Naive thymus-derived CD8-positive, alpha-beta T cell (primary cell): ENCODE measurements at places on chromosomes 11 and 22.
A peak's percentile ranks its signal among the peaks of the same experiment; 100 is the strongest.

- no peak for DNase-seq
Measured at GRCh38 chr11:64144587-64145472, 21.1 kb downstream of the MACROD1 start.

DNA sequence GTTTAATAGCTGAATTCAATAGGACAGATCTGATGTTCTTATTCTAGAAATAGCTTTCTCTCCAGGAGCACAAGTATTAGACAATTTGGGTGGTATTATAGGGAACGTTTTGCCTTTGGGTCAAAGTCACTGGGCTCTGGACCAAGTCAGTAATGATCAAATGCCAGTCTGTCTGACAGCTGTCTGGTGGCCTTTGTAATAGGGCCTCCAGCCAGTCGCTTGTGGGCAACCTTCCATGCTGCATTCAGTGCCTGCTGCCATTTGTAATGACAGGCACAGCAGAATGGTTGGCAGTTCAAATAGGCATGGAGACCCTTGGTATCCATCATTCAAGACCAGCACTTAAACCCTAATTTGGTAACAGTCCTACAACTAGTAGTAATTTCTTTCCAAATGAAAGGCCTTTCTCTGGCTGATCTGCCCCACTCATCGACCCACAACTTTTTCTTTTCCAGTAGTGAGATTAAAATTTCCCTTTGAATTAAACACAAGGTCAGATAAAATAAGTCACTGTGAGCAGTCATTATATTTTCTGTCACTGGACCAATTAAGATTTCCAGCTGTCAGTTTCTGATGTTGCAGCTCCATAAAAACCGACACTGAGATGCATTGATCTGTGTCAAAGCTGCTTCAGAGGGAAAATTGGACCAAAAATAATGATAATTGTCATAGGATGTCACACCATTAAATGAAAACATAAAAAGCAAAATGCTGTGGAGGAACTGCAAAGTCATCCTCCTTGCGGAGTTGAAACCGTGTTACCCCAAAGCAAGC is 1038.1 kb downstream of the LRRC4C start:
- DNase-seq = no peak

- DNase-seq = no peak
Measured at GRCh38 chr11:19792510-19792909, 79.9 kb downstream of the NAV2 start.

DNA sequence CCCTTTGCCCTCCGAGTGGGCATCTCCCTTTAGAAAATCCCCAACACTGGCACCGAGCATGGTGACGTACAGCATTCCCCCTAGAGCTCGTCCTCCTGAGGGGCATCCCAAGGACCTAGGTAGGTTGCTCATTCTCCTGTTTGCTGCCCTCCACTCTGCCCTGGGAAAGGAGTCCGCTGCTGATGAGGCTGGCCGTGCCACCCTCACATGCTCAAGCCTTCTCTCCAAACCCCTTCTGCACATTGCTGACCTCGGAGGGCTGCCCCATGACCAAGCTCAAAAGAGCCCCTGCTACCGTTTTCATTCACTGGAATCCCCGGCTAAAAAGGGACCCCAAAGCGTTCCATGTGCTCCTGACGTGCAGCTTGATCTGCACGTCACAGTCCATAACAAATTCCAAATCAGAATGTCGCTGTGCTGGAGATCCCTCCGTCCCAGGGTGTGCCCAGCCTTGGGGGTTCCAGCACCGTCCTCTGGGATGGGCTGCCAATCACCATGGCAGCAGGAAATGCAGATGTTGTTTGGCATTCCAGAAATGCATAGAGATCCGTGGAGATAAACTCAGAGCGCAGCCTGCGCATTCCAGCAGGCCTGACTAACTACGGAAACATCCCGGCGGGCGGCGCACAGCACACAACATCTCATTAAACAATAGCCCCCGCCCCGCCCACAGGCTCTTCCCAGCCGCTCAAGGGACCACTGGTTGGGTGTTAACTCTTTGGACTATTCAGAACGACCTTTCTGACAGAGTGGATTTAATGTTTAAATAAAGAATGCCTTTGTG is 26.3 kb upstream of the GNB1L start:
- DNase-seq = no peak

- no peak for DNase-seq
Measured at GRCh38 chr11:15141381-15141780, 26.7 kb downstream of the INSC start.

DNA sequence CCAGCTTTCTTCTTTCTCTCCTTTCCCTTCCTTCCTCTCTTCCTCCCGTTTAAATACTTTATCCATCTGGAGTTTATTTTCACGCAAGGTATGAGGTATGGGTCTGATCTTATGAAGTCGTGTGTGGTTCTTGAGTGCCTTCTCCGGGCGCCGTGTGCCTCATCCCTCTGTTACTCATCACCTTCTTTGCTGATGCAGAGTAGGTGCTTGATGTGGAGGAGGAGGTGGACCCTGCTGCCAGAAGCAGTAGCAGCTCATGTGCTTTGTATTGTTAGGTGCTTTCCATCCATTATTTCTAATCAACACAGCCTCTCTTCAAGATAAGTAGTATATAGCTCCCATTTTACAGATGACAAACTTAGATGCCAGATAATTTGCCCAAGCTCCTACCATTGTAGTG is 47.0 kb downstream of the TNRC6B start:
- peak; percentile 66 for DNase-seq

- no peak for DNase-seq
Measured at GRCh38 chr11:117620659-117621058, 176.4 kb downstream of the DSCAML1 start.

GRCh38 chr11:12827929-12828812 is 153.9 kb downstream of the TEAD1 start:
- DNase-seq = no peak

DNA sequence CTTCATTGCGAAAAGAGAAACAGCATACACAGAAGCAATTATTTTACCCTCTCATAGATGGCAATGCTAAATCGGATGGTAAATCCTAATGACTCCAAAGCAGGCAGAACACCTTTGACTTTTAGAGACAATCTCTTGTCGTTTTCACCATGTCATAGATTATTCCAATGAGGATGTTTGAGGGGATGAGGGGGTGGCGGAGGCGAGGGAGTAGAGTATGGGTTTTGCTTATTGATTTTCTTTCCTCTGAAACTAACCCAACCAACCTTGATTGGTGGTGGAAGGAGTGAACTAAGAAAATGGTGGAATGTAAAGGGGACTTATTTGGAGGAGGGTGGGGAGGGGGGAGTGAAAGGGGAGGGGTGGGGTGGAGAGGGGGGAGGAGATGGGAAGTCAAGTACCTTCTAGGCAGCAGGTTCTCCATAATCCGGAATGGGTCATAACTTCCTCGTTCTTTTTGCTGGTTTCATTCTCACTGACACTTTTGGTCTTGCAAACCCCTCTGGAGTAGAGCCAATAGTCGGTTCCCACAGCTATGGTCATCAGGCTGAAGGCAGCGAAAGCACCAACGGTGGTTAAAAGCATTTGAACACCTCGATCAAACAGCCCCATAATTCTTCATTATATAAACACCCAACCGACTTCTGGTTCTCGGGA is 1.5 kb downstream of the CACNG2 start:
- no peak for DNase-seq

DNA sequence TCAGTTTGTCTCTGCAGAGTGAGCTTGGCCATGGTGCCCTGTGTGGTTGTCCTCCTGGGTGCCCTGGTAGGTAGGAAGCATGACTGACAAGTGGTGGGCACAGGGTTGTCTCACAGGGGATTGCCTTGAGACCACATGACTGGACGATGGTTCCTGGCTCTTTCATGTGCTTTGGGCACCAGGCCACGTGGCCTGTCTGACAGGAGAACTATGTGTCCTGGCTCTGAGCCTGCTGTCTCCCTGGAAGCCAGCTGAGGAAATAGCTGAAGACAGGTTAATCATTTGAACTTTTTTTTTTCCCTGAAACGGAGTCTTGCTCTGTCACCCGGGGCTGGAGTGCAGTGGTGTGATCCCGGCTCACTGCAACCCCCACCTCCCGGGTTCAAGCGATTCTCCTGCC is 93.2 kb downstream of the LDLRAD3 start:
- DNase-seq = no peak

DNA sequence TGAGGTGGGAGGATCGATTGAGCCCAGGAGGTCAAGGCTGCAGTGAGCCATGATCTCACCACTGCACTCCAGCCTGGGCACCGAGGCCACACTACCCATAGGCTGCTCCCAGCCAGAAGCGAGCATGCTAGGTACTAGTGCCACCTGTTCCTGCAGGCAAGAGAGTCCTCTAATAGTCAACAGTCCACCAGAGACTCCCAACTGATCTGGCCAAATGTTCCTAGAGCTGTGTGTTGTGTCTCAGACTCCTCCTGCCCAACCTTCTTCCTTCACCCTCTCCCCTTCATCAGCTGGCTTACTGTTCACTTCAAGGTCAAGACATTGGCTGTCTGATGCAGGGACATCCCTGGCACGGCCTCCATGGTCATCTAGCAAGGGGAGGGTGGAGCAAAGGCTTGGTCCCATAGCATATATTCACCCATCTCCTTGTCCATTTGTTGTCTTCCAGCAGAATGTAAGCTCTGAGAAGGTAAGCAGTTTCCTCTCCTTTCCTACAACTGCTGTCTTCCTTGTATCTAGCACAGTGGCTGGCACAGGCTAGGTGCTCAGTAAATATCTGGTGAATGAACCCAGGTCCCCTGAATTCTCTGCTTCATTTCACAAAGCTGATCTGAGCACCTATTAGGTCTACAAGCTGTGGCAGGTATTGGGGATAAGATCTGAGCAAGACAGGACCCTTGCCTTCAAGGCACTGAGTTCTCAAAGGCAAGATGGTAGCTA is 126.2 kb upstream of the SERPIND1 start:
- no peak for DNase-seq

DNA sequence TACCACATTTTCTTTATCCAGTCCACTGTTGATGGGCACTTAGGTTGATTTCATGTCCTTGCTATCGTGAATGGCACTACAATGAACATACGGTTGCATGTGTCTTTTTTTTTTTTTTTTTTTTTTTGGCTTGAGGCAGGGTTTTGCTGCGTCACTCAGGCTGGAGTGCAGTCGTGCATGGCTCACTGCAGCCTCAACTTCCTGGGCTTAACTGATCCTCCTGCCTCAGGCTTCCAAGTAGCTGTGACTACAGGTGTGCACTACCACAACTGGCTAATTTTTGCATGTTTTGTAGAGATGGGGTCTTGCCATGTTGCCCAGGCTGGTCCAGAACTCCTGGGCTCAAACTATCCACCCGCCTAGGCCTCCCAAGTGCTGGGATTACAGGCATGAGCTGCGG is 1.5 kb upstream of the CCDC90B start:
- DNase-seq = no peak

GRCh38 chr22:31728857-31729256 is 21.1 kb downstream of the PRR14L start:
- no peak for DNase-seq

DNA sequence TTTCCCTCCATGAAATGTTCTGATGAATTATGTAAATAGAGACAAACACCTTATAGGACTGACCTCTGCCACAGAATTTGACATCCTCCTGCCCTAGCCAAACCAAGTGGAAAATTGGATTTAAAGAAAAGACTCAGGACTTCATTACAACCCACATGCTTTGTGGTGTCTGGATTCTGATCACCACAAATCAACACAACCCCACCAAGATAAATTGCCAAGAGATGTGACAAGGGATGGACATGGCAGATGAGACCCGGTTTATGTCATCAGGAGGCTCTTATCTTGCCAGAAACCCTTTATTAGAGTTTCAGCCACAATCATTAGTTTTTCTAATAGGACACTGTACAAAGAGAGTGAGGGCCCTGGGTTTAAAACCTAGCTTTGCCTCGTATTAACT is 57.9 kb upstream of the SLC6A5 start:
- no peak for DNase-seq

DNA sequence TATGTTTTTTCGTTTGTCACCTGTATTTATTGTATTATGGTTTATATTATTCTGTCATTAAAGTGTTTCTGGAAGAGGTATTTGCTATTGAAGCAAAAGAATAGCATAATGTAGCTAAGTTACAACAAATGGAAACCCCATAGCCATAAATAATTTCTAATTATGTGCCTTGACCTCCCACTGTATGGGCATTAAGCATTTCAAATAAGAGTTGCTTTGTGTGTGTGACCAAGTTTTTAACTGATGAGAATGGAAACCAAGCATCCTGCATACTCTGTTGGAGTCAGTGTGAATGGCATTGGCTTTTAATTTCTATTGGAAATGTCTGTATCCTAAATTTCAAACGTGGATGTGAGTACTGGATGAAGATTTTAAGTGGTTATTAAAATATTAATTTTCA is 61.9 kb upstream of the MYO18B start:
- no peak for DNase-seq

- no peak for DNase-seq
Measured at GRCh38 chr11:78822931-78823423, 248.3 kb upstream of the NARS2 start.

- no peak for DNase-seq
Measured at GRCh38 chr22:50301581-50301991, 5.9 kb downstream of the PLXNB2 start.

DNA sequence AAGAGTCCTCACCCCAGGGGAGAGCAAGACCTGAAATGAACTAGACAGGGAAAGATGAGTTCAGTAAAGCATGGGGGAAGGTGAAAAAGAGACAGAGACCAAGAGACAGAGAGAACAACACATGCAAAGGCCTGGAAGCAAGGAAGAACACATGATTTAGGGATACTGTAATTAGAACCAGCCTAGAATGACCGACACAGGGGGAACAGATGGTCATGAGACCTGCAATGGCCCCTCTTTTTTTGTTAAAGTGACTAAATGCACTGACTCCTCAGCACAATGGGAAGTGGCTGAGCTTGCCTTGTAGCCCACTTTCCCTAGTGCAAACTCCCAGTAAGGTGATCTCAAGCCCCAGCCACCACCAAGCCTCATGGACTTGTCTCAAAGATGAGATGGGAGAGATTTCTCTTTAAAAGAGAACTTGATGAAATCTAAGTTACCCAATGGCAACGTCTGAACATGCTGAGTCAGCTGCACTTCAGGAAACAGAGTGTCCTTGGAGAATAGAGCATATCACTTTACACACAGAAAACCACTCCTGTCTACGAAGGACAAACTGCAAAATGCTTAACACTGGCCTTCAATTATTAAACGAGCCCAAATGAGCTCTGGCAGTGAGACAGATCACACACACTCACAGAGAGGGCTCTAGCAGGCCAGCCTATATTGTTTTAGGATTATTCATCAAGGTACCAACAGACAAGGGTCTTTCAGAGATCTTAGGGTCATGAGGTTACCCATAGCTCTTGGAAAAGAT is 91.0 kb downstream of the SERGEF start:
- DNase-seq = no peak

DNA sequence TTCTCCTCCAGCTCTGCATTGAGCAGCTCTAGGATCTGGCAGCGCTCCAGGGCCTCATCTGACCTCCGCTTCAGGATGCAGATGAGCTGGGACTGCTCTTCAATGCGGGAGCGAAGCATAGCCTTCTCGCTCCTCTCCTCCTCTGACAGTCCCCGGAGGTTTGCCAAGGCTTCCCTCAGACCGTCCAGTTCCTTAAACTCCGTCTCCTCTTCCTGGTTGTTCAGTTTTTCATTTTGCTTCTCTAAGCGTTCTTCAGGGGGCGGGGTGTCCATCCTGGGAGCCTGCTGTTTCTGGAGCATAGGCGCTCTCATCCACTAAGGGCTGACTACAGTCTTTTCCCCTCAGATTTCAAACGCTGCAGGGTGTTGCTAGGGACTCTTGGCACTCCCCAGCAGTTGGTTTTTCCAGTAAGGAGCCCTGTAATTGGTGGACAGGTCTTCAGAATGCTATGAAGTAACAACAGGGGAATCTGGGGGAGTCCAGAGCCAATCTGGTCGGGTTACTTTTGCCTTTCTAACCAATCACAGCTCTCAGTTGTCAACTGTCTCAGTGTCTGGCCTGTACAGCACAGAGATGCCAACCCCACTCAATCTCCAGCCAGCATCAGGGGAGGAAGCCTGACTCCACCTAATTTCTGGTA is at the start of gene CCDC89:
CCDC89 (minus strand) TSS at position 376 of the 640 bp plus-strand sequence; CDS start at position 311, 65 bp downstream.
- no peak for DNase-seq

- no peak for DNase-seq
Measured at GRCh38 chr22:18968011-18968749, 32.1 kb upstream of the PRODH start.
